ENCODE measurements at places on chromosomes 12 and 14.

- no peak for DNase-seq
These were observed 9.5 kb downstream of the TBX3 start for GRCh38 chr12:114674251-114675047.

DNA sequence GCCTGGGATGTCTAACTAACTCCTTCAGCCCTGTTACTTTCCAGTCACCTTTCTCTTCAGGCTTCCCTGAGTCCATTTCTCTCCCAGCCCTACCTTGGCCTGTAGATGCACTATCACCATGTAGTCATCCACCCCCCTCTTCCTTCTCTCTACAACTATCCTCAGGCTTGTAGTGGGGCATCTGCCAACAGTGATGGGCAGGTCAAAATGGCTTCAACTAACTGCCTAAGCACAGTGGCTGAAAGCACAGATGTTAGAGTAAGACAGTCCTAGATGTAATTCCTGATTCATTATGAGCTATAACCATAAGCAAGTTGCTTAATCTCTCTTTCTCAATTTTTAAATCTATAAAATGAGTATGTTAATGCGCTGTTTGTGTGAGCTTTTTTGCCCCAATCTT lies 133.6 kb upstream of the NAV3 start:
- no peak for DNase-seq

DNA sequence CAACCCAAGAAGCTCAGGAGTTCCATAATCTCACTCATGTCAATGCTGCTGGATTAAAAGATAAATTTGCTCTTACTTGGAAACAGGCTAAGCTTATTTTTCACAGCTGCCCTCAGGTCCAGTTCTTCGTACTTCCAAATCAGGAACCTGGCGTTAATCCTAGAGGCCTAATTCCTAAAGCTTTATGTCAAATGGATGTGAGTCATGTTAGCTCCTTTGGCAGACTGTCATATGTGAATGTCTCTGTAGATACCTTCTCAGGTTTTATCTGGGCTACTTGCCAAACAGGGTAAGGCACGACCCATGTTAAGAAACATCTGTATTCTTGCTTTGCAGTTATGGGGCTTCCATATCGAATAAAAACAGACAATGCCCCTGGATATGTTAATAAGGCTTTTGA lies 504.6 kb downstream of the ALG10 start:
- DNase-seq: no peak

DNA sequence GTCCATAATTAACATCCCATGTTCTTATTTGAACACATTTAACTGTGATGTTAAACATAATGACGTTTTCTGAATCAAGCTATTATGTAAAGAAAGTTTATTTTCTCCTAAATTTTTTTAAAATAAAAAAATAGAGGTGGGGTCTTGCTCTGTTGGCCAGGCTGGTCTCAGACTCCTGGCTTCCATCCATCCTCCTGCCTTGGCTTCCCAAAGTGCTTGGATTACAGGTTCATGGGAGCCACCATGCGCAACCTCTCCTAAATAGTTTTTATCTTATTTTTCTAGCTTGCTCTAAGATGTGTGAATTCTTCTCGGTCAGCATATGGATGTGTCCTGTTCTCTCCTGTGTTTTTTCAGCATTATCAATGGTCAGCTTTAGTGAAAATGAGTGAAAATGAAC lies 3.2 kb downstream of the RAD9B start:
- DNase-seq: no peak

DNA sequence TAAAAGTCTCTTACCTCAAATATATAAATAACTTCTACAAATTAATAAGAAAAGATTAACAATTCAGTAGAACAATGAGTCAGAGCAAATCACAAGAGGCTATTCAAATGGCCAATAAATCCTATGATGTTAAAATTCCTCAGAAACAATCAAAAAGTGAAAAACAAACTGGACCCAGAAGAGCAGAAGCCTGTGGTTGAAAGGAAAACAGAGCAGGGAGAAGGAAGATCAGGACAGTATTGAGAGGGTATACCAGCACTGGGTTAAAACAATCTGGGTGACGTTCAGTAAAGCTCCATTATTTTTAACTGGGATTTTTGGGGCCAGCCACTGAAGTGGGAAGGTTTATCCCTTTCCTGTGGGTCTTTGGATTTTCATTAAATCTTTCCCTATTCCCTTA lies 39.7 kb upstream of the PCED1B start:
- DNase-seq: no peak

DNA sequence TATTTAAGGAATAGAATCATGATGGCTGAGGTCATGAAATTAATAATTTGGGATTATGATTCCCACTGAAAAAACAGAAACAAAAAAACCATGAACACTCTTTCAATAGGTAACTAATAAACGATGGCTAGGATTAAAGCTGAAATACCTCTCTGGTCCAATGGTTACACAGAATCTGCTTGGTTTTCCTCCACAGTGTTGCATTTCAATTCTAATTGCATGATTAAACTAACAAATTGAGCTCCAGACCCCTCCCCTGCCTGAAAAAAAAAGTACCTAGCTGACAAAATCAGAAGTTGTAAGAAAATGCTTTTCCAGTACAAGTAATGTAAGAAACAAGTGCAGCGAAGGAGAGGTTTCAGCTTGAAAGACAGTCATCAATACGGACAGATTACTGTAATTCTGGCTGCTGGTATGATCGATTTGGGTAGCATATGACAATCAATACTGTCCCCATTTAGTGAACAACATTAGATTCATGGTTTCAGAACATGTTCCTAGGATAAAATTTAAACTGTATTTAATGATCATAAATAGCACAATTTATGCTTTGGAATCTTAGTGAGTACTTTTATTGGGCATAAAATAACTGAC lies 32.0 kb downstream of the INSM2 start:
- no peak for DNase-seq

DNA sequence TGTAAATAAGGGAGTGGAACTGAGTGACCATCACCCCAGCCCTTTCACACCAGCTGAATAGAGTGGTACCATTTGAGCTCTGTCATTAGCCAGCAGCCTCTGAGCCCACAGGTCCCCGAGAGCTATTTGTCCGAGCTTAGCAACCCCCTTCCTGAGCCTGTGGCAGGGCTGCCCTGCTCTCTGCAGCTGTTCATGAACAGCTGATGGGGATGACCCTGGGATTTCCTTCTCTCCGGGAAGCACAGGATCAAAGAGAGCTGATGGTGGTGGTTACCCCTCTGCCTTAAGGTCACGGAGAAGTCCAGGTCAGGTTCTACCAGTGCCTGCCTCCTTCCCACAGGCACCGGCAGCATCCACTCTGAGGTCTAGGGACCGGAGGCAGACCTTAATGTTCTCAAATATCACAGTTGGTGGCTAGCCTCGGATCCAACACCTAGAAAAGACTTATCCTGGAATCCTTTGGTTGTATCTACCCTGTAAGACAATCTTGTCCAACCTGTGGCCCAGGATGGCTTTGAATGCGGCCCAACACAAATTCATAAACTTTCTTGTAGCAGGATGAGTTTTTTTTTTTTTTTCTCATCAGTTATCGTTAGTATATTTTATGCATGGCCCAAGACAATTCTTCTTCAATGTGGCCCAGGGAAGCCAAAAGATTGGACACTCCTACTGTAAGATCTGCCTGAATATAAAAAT lies 81.1 kb downstream of the ESRRB start:
- DNase-seq: no peak

DNA sequence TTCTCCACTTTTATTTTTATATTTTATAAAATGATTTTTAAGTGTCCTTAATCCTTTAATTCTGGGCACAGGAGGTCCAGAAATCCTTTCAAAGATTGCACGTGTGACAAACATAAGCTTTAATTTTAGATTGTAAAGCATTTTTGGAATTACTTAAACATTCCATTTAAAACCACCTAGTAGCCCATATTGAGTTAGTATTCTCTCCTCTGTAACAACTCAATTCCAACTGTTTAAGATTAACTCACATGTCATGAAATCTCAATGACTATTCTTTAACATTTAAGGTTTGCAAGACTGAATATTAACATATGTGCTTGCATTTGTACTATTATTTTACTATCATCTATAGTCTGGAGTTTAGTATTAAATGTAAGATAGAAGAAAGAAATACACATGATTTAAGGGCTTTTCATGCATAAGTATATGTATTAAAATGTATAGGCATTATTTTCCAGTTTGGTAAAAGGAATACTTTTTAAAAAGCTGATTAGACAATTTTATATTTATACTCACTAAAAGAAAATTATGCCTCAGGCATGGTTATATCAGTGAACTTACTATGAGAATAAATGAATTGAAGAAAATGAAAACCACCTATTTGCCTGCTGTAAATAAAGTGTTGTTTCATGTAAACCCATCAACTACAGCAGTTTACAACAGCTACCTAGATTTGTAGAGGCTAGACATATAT lies 776.9 kb downstream of the SLC6A15 start:
- no peak for DNase-seq

DNA sequence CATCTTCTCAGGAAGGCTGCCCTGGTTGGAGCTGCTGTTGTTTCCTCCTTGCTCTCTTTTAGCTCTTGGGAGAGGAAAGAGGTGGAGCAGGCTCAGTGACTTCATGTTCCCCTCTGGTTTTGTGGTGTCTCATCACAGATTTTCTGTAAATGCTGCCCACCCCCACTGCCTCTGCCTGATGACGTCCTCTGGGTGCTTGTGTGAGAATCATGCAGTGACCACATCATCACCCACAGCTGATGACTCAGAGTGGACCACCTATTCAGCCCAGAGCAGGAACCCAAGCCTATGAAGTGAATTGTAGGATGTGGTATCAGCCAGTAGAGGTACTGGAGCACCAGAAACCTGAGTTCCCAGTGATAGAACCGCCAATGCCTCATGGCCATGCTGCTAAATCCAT lies at the start of gene GZMB:
Gene GZMB (minus strand): TSS at position 33 of the 400 bp plus-strand sequence. CDS start 30 bp downstream, at position 3.
- no peak for DNase-seq

DNA sequence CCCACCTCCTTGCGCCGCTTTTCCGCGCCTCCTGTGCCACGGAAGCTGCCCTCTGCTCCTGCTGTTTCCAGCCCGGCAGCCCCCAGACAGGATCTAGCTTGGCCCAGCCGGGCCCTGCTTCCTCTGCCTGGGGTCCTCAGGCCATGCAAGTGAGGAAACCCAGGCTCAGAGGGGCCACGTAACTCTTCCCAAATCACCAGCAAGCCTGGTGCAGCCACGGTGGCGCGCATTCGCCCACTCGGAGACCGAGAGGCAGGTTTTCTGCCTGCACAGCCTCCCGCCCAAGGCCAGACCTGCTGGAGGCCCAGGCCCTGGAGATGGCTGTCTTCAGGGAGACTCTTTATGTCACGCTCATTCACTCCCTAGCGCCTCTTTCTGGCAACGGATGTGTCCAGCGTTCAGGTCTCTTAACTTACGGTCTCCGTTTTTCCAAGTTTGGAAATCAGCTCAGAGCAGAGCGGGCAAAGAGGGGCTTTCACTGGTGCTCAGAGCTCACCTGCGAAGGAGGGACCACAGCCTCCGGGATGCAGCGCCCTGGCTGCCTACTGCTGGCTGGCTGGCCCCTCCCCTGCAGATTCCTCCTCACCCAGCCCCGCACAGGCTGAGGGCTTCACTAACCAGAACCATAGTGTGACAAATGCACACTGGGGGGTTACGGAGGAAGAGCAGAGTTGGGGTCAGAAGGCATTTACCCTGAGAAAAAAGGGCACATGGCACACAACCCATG lies 20.6 kb upstream of the CEP170B start:
- DNase-seq: no peak

Measured in right atrium auricular region (tissue), 2 donors.